AG04450 (cell line): ENCODE measurements at places on chromosomes 7 and 10. TPM values are rescaled to one million over a fixed set of nuclear protein-coding genes. Genes with fewer than 3 reads are reported as not detected.

DNA sequence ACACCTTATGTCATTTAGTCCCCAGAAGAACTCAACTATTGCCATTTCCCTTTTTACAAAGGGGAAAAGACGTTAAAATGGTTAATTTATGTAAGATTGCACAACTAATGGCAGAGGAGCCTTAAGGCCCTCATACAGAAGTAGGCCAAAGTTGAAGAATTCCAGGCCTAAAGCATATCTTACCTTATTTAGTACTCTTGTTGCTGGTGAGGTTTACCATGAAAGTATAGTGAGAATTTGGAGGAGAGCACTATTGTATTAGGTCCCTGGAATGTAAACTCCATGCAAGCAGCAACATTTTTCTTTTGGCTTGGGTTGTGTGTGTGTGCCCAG, 731 bp upstream of the CRPPA start:
- no peak for DNase-seq

Gene CCM2
- polyA plus RNA-seq = 24.7 and 40.6 TPM in 2 replicates

GRCh38 chr7:159033473-159033825, 111.2 kb downstream of the VIPR2 start:
- DNase-seq = no peak

DNA sequence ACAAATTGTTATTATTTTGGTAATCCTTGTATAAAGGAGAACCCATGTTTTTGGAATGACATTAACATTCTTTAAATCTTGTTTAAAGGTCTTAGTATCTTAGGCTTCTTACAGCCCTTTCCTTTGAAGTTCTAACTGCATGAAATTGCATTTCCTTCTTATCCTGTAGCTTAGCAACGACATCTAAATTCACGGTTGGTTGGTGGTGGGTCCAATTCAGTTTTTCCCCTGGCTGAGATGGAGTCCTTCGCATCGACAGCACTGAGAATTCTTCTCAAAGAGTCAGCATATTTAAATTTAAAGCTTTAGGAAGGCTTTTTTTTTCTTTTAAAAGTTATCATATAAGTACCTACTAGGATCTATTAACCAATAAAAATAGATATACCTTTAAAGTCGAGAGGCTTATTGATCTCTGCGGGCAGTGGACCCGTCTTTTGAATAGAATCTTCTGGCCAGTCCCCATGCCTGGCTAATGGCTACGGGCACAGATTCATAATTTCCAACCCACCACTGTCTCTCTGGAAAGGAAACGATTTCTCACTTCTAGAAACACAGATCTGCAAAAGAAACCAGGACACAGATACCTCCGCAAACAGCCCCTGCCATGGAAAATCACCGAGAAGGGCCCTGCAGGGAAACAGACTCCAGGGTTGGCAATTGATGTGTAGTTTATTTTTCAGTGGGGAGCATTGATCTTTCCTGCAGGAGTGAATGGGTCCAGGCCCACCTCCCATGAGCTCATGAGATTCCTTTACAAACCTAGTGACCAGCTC, 63.4 kb downstream of the RAMP3 start:
- DNase-seq = no peak

GRCh38 chr7:129990403-129991192, 37.8 kb upstream of the UBE2H start:
- no peak for DNase-seq

GRCh38 chr10:129848696-129849451, 115.2 kb downstream of the EBF3 start:
- no peak for DNase-seq

Gene HNRNPA2B1
- 354 and 493 TPM in 2 replicates for polyA plus RNA-seq

- DNase-seq = no peak
Measured at GRCh38 chr7:38190011-38190410, 12.0 kb downstream of the STARD3NL start.

DNA sequence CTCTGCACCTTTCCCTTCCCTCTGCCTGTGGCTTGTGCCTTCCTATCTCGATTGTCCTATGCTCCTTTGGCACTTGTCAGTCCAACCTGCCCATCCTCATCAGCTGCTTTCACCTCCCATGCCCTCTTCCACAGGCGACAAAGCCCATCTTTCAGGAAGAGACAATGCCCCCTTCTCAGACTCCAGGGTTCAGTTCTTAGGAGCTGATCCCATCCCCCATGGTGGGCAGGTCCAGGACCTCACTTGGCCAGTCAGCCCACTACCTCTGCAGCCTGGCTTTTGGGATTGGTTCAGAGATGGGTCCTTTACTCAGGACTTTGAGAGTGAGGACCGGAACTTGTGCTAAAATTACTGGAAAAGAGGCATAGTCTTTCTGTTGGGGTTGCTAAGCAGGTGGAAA, 74.0 kb upstream of the NANOS1 start:
- no peak for DNase-seq

DNA sequence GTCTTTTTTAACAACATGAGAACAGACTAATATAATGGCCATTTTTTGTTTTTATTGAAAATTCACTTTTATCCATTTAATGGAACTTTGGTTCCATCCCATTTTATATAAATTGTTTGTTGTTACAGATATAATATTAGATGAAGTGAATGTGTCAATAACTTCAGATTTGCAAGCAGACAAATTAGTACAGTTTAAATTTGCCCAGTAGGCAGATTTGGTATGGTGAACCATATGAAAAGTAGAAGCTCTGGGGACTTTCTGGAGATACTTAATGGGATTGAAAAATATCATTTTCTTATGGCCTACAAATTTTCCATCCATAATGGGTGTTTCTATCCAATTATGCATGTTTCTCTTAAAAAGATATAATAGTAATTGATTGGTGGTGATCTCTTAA, 1196.2 kb upstream of the C7orf33 start:
- no peak for DNase-seq

Gene LAMB4
- polyA plus RNA-seq = 0.30 and 0.33 TPM in 2 replicates

Gene UNCX
- not detected in 2 replicates for polyA plus RNA-seq

DNA sequence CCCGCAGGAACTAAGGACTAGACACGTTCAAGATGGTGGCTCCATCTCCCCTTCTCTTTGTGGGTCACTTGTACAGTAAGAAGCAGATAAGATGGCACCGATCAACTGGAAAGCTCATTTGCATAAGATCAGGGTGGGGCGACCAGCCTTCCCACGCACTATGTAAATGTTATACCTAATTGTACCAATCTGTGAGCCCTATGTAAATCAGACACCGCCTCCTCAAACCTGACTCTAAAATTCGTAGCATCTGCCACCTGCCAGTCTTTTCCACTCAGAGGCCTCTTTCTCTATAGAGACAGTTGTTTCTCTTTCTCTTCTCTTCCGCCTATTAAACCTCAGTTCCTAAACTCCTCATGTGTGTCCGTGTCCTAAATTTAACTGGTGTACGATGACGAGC, 324.5 kb downstream of the PHF14 start:
- DNase-seq = no peak

Gene SPDYE16
- polyA plus RNA-seq = not detected in 2 replicates

GRCh38 chr10:58806970-58807628, 294.4 kb downstream of the BICC1 start:
- DNase-seq = no peak

DNA sequence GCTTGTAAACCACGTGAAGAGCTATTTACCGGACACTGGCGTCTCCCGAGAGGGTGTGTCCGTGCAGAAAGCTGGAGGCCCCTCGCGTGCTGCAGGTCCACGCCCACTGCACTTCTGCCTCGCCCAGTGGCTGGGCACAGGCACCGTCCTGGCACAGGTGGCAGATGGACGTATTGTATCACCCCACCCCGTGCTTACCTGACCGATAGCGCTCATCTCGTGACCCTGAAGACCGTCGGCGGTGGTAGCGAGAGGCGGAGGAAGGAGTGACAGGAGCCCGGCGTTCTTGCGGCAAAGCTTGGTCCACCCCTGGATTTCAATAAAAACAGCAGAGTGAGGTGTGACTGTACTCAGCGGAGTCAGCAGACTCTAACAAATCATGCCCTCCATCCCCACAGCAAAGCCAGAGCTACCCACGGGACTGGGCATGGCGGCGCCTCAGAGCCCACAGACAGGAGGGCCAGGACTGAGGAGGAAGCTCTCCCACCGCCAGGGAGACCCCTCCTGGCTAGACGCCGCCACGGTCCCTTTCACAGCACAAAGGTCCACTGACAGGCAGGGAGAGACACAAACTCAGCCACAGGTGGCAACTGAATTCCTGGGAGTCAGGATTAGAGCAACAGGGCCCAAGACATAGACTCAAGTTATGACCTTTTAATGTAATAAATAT, 217.1 kb downstream of the DIP2C start:
- DNase-seq = no peak

- DNase-seq = no peak
Measured at GRCh38 chr10:79375321-79376077, 28.2 kb downstream of the PPIF start.

- no peak for DNase-seq
Measured at GRCh38 chr7:159137906-159138305, 6.8 kb downstream of the VIPR2 start.

Gene PILRA
- polyA plus RNA-seq = 0.30 and 0.37 TPM in 2 replicates

- DNase-seq = no peak
Measured at GRCh38 chr10:26799342-26799741, 61.4 kb downstream of the ABI1 start.

Gene CLRN3
- not detected in 2 replicates for polyA plus RNA-seq

DNA sequence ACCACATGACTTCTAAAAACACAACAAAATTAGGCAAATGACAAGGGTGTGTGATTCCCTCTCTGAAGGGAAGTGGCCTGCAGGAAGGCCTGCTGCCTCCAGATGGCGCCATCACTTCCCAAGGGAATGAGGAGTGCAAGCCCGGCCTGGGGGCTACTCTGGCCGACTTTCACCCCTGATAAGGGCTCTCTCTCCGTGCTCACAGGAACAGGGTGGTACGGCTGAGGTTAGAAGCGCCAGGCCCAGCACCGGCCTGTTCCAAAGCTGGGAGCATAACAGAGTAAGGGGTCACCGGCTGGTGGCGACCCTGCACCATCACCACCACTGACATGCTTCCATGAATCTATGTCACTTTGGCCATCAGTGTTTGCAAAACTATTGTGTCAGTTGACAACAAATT, 13.1 kb downstream of the RBP3 start:
- no peak for DNase-seq

Gene CRYGN
- polyA plus RNA-seq = not detected in 2 replicates

DNA sequence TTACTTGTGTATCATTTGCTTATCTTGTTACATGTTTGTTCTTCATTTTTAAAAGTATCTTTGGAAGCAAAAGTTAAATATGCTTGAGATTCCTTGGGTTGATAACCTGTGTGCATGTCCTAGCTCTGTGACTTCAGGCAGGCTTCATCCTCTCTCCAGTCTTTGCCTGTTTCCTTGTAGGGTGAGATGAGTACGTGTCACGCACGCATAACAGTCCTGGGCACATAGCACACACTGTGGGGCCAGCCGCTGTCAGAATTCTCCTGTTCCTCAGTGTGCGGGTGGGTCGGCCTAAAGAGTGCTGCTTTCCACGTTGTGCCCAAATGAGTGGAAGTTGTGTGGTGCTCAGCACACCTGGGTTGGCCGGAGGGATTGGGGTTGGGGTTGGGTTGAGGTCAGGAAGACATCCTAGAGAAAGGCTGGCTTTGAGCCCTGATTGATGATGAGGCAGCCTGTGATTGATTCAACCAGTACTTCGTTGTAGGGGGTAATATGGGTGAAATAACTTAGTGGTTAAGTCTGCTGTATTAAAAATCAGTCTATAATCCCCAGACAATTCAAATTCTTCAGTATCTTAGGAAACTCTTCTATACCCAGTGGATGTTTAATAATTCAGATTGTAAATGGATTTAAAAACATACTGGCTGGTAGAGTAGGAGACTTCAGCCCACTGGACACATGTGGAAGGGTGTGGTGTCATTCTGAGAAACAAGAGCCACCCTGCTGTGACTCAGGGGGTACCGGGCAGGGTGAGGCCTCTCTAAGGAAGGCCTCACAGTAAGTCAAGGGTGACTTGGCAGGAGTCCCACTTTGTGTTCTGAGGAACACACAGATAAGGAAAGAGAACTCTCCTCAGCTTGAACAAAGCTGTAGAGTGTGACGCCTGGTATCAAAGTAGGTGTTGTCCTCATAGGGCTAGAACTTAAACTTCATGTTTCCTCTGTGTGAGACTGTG, 54.8 kb downstream of the DAGLB start:
- DNase-seq = no peak

- no peak for DNase-seq
Measured at GRCh38 chr7:149369497-149369896, 91.4 kb downstream of the ZNF777 start.

GRCh38 chr10:102791754-102792395, 45.3 kb downstream of the CYP17A1 start:
- no peak for DNase-seq

Gene MDFIC
- 30.2 and 35.9 TPM in 2 replicates for polyA plus RNA-seq

DNA sequence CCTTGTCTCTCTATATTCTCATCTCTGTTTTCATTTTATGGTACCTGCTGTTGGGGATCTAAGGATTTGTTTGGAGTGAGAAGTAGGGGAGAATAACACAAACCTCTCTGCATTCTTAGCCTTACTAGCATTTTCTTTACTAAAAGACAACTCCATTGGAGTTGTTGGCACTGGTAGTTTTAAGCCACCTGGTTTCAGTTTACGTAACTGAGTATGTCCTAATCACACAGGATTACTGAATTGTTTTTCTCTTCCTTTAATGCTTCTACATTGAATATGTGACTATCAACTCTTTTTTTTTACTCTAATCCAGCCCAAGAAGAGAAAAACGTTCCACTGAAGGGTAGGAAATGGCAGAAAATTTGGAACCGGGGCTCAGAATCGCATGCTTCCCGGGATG, 30.0 kb upstream of the TRIL start:
- no peak for DNase-seq

Gene SEMA3E
- polyA plus RNA-seq = 0.02 and 0.06 TPM in 2 replicates

DNA sequence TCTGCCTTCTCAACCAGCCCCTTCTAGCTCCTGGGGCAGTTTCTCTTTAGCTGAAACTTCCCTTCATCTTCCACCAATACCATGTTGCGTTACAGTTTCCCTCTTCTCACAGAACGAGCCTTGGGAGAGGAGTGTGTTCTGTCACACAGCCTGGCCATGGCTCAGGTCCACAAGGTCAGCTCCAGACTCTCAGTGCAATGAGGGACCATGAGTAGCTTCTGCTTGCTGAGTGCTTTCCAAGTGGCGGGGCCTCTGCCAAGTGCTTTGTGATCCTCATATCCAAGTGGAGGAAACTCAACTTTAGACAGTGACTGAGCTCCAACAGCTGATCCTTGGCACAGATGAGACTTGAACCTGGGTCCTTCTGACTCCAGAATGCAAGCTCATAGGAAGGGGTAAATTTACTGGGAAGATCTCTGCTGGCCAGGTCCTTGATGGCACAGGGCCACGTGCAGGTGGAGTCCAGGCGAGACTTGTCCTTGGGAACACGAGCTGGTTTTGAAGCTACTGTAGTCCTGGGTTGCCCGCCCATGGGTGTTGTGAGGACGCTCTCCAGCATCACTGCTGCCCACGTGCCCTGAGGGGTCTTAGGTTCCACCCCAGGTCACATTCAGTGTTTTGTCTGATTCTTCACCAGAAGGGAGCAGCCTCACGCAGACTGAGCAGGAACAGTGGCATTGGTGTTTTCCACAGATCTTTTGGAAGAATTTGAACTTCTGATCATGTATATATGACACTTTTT, 238.0 kb downstream of the EBF3 start:
- DNase-seq = no peak

Gene ZNF786
- 2.2 TPM in 2 replicates for polyA plus RNA-seq

Gene KCNMA1
- 58.8 and 60.0 TPM in 2 replicates for polyA plus RNA-seq

DNA sequence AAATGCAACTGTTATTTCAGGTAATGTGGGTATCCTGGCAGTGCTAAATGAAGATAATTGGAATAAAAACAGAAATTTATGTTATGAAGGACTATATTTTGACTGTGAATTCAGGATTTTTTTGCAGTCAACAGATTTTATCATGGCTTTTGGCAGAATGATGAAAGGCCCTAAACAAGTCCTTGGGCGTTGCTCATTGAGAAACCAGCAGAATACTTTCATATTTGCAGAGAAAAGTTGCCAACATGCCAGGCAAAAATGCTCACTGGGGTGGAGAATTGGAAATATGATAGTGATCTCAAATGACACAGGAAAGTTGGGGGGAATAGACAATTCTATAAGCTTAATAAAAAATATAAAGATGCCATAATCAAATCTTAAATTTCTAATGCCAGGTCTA, 121.1 kb downstream of the GPR85 start:
- no peak for DNase-seq

Gene CCL24
- not detected in 2 replicates for polyA plus RNA-seq
